ENCODE measurements at places on chromosomes 3 and 15.

GRCh38 chr3:42795621-42796181 is 8.6 kb downstream of the HIGD1A start:
- no peak for DNase-seq

DNA sequence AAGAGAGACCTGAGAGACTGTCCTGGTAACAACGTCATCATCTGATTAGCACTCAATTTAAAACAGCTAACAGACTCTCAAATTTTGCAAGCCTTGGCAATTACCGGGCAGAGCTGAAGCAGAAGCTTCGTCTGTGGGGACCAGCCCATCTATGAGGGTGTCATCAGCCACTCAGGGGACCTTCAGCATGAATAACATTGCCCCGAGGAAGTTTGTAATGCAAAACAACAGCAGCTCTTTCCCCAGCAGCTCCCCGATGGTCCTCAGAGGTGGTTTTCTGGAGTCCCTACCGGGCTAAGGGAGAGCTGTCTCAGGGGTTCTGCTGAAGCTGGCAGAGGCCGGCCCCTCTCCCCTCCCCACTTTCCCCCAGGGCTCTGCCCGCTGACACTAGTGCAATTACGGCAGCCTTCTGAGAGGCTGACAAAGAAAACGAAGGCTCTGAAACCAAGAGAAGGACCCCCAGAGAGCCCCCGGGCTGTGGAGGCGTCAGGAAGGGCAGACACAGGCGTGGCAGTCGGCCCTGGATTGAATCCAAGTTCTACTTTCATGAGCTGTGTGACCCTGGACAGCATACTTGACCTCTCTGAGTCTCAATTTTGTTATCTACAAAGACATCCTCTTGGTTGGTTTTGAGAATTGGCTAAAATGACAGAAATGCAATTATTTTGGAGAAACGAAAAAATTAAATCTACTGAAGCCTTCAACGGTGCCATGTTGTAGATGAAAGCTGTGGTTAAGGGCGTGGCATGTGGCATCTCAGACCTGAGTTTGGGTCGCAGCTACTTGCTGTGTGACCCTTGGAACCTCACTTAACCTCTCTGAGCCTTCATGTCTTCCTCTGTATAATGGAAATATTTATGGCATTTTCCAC is 102.1 kb upstream of the TLE3 start:
- DNase-seq: no peak

DNA sequence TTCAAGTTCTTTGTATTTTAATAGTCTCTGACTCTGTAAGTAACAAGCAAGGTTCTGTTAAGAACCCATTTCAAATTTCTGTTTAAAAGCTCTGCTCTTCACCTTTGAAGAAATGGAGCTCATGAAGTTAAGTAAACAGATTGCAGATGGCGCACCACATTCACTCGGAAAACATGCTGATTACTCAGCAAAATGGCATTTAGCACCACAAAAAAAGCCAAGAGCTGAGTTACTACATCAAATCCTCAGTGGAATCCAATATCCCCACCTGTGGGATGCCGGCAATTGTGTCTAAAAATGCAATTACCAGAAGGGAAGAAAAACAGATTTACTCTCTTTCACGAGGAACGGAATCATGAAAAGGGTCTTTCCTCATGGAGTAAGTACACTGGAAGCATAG is 758.0 kb downstream of the NTRK3 start:
- DNase-seq: no peak

DNA sequence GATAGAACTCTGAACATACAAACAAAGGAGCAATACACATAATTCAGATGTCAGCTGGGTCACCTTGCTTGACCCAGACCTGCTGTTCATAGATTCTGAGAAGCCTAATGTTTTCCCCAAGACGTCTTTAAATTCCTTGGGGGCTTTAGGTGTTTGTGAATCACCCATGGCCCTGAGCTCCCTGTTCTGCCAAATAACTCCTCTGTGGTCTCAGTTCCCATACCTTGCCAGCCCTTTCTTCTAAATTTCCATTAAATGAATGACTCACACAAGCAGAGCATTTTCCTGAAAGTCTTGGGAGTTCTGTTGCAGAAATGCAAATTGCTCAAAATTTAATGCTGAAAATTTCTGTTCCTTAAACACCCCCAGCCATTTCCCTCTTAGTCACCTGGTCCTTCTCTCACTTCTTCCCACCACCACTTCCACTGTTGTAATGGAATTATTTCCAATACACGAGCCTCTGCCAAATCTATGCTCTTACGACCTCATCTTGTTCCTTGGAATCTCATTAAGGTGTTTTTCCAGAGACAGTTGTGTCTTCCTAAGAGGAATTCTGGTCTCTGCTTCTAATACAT is 33.4 kb upstream of the PSMD6 start:
- no peak for DNase-seq

DNA sequence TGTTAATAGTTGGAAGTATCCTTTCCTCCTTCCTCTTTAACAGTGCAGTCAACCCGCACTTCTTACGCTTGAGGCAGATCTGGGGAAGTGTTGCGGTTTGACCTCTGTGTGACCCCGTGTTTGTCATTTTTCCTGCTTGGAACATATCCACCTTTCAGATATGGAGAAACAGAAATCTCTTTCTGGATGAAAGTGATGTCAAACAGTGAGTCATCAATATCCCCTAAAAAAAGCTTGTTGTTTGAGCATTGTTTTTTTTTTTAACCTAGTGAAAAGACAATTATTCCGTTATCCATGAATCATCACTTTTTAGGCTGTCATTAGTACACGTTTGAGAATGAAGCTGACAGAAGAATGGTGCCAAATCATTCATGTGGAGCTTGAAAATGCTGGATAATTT is 293.7 kb downstream of the ARPP21 start:
- peak; percentile 27 for DNase-seq

GRCh38 chr15:82904574-82904973 is 47.9 kb downstream of the HOMER2 start:
- DNase-seq: no peak

GRCh38 chr3:176469694-176470205 is 727.5 kb downstream of the TBL1XR1 start:
- no peak for DNase-seq

DNA sequence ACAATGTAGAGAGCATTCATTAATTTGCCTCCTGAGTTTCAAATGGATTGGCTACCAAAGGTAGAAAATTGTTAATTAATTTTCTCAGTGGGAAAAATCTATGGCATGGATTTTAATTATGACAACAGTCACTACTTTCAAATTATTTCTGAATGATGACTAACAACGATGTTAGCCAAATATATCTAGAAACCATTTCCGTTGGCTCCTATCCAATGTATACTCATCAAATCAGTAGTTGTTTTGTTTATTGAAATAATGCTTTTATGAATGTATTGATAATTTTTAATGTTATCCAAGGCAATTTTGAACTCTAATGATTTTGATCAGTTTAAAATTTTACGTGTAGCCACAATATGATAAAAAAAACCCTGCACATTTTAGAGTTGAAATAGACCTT is 333.4 kb downstream of the NAALADL2 start:
- DNase-seq: peak; percentile 88

DNA sequence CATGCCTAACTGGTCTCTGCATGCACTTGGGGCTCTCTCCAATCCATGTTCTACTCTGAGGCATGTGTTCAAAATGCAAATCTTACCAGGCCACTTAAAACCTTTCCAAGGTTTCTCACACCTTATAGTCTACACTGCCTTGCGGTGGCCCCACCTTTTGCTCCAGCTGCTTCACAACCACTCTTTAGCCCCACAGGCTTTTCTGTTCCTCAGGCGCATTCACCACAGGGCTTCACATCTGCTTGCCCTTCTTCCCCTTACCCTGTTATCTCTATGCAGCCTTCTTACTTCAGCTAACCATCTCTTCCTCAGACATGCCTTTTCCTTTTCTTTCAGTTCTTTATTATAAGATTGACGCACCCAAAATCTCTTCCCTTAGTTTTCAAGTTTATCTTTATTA is 37.8 kb downstream of the MINDY4B start:
- no peak for DNase-seq

- no peak for DNase-seq
Measured at GRCh38 chr3:179606534-179607085, 2.0 kb downstream of the NDUFB5 start.

DNA sequence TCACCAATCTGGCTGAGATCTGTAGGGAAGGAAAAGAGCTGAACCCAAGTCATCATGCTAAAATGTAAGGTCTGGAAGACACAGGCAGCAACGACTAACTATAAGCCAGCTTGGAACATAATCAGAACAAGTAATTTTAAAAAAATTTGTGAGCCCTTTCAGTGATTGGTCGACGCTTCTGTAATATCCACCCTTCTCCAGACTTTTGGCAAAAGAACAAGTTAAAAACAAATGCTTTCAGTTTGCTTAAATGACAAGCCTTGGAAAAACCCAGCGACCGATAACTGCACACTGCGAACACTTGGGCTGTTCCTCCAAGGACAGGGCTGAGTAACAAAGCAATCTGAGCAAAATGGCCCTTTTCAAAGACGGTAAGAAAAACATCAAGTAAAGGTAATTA is 49.6 kb downstream of the PCSK6 start:
- DNase-seq: no peak

DNA sequence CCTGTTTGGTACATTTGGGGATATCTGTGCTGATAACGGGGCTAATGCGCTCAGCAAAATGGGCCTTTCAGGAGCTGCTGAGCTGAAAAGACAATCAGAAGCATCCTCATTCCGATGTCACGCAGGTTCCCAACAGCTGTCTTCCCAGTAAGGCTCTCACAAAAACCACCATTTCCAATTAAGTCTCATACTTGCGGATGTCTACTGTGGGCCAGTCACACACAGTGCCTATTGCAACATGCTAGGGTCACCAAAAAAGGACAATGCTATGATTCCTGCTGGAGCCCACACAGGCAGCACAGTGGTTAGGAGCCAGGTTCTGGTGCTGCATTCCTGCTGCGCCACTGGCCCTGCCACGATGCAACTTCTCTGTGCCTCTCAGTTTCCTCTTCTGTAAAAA is 16.4 kb upstream of the LDHAL6B start:
- no peak for DNase-seq

All from NCI-H446 treated with DMSO at 0.1 percent for 48 hours (cell line).